Bone marrow (tissue), 2 donors: ENCODE measurements at places on chromosomes 2 and 18.

DNA sequence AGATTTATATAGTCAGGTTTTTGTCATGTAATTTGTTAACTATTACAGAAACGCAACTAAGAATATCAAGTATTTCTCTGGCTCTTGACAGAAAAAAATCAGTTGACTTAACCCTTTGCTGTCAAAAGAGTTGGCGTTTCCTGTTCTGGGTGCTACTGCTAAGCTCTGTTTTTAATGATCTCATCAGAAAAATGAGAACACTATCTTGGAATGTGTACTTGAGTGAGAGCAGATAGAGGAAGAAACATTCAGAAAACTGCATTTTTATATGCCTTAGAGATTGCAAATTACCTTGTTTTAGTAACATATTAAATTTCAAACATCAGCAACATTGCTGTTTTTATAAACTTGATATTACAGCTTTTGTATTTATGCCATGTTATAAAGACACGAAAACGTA lies 297.9 kb downstream of the RDH14 start:
- DNase-seq, result no peak

- DNase-seq, result no peak
Observed at GRCh38 chr2:14901737-14902136, 269.2 kb downstream of the LRATD1 start.

DNA sequence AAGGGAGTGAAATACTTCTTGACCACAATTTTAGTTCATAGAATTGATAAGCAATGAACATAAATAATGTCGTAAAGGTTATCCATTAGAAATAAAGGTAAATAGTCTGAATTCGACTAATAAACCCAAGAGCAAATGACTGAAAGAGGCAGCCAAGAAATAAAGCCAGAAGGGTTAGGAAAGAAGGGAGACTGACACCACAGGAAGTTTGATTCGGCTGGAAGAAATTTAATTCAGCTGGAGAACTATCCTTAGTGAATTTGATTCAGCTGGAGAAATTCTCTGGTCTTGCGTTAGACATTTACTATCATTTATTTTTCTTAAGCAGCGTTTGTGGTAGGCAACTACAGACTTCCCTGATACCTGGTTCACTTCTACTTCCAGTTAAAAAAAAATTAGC lies 429.6 kb downstream of the PID1 start:
- no peak for DNase-seq

DNA sequence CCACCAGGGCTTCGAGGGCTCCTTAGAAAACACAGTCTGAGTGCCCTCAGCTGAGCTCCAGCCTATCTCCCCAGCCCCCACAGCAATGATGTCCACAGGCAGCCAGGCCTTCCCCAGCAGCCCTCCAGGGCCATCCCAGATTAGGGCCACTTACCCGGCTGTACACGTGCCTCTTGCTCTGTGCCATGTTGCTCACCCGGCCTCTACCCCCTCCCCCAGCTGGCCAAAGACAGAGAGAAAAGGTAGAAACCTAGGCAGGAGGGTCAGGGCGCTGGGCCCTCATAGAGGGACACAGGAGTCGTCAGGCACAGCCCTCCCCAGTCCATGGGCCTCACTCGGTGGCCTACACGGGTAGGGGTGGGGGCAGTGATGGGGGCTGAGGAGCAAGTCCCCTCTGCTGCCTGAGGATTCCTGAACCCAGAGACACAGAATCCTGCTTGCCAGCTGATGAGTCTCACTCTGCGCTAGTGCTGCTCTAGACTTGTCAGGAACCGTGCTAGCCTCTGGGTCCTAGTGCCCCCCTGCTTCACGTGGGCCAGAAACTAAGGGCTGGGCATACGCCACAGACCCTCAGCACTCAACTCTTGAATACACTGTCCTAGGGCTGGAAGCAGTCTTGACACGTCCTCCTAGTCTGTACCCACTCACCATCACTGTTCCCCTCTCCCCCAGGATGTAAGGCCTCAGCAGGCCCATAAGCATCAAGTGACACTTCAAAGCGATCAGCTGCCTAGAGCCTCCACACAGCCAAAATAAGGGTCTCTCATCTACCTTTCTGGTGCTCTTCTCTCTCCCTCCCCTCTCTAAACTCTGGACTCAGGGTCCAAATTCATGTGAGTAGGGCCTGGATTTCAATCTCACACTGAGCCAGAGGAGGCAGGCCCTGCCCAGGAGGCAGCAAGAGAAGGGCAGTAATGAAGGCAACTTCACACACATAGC lies at the start of gene DCTN1:
Gene DCTN1 (minus strand): TSS at position 461 of the 939 bp plus-strand sequence. CDS start 274 bp downstream, at position 187.
- DNase-seq, result no peak

GRCh38 chr18:26127786-26128185 lies 5.9 kb upstream of the PSMA8 start:
- no peak for DNase-seq
